ENCODE measurements at places on chromosomes 5 and 9.

GRCh38 chr9:99825172-99826046, 3.7 kb downstream of the NR4A3 start:
- peak; percentile 44 for DNase-seq

DNA sequence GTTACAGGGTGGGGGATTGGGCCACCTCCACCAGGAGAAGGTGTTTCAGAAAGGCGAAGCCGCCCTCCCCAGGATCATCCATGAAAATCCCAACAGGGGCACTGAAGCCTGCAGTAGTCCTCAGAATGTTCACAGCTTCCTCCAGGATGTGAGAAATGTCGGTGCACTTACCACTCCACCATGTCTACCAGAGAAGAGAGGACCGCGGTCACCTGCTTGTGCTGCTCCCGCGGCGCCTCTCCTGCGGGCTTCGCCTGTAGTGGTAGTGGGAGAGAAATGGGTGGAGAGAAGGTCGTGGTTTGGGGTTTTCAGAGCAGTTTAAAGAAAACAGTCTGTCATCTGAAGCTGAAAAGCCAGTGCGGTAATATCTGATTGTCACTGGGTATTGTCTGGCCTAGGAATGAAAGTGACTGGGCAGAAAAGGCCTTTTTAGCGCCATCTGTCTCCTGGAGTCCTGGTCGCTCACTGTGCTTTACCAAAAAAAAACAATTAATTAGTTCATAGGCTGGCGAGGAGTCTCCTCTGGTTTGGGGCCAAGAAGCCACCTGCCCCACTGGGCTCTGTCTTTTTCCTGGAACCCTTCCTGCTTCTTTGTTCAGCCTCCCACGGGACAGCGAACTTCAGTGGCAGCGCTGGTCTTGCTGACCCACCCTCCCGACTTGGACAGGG, 23.0 kb upstream of the PPP1R26 start:
- no peak for DNase-seq

DNA sequence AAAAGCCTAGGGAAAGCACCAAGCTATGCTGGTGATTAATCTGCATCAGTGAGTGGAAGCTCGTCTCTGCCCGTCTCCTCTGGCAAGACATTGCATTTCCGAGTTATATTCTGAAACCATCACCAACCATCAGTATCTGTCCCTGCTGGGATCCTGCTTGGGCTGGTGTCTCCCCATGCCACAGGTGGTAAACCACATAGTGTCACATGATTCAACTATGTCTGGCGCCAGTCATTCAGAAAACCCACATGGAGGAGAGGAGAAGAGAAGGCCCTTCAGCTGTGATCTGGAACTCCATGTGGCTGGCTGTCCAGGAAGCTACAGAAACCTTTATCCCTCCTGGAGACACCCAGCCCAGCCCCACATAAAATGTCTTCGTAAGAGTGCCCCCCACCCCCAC, 4.8 kb downstream of the IL9 start:
- no peak for DNase-seq

GRCh38 chr5:154236-154635, 37.1 kb upstream of the LRRC14B start:
- peak; percentile 15 for DNase-seq

All from kidney (tissue), 22 donors.